ENCODE measurements at places on chromosomes 13 and 19.

- no peaks in the 10 kb centered on the region for H3K27me3 ChIP-seq
- peaks cover 44% of the 10 kb centered on the region for H3K4me1 ChIP-seq
- DNase-seq, result no peak
- no peak overlapping the region for H3K4me3 ChIP-seq
- H3K36me3 ChIP-seq, result no peaks in the 10 kb centered on the region
Measured at GRCh38 chr19:13094106-13094504, 8.6 kb downstream of the LYL1 start.

GRCh38 chr19:45508861-45509691, 1.8 kb downstream of the VASP start:
- peak; percentile 77 for DNase-seq
- H3K27ac ChIP-seq, result peak overlapping the region; percentile 83
- H3K4me3 ChIP-seq, result peak overlapping the region; percentile 93
- peaks cover 10% of the 10 kb centered on the region for H3K4me1 ChIP-seq

DNA sequence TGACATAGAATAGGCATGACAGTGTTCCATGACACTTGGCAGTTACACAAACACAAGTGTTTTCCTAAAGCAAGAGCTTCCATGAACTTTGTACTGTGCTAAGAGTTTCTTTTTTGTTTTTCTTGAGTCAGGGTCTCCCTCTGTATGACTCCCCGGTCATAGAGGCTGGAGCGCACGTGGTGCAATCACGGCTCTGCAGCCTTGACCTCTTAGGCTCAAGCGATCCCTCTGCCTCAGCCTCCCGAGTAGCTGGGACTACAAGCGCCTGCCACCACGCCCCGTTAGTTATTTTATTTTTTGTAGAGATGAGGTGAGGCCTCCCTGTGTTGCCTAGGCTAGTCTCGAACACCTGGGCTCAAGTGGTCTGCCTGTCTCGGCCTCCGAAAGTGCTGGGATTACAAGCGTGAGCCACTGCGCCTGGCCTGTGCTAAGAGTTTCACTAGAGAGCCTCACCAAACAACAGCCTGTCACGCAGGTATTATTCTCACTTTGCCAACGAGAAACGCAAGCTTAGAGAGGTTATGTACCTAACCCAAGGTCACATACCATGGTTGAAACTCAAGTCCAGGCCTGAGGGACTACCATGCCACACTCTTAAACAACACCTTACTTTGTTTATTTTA, 355.9 kb downstream of the KLF12 start:
- H3K27me3 ChIP-seq, result no peaks in the 10 kb centered on the region
- H3K4me1 ChIP-seq, result peaks cover 23% of the 10 kb centered on the region
- no peak overlapping the region for H3K4me3 ChIP-seq
- DNase-seq, result no peak
- H3K36me3 ChIP-seq, result no peaks in the 10 kb centered on the region

DNA sequence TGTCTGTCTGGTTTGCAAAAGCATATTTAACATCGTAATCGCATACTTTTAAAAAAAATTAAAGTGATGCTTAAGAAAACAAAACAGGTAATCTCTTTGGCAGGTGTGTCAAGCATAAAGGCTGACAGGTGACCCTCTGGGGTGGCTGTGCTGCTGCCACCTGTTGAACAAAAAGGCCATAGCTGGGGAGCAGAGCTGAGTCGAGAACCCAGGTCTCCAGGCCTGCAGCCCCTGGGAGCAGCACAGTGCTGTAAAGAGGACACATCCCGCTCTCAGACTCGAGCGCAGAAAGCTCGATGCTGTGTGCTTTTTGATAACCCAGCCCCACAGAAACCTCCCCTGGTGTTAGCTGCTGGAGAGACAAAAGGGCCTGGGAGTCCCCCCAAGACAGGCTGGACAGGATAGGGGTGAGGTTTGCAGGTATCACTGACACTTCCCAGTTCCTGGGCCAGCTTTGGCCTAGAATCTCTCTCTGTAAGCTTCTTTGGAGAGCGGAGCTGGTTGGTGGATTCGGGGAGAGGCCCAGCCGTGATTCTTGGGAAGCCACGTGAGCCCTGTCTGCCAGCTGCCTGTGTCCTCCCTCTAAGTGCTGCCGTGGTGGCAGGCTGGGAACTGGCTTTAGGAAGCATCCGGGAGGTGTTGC, 66.9 kb downstream of the C13orf42 start:
- no peaks in the 10 kb centered on the region for H3K36me3 ChIP-seq
- no peak for DNase-seq
- H3K27ac ChIP-seq, result no peak overlapping the region

DNA sequence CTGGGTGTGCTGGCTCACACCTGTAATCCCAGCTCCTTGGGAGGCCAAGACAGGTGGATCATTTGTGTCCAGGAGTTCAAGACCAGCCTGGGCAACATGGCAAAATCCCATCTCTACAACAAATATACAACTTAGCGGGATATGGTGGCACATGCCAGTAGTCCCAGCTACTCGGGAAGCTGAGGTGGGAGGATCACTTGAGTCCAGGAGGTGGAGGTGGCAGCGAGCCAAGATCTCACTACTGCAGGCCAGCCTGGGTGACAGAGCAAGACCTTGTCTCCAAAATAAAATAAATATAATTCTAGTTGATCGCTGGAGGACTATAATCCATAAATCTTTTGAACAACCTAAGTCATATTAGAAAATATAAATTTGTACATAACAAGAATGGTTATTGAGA, 1061.5 kb upstream of the PCDH9 start:
- no peaks in the 10 kb centered on the region for H3K36me3 ChIP-seq
- DNase-seq, result no peak
- H3K27me3 ChIP-seq, result no peaks in the 10 kb centered on the region
- no peak overlapping the region for H3K4me3 ChIP-seq

DNA sequence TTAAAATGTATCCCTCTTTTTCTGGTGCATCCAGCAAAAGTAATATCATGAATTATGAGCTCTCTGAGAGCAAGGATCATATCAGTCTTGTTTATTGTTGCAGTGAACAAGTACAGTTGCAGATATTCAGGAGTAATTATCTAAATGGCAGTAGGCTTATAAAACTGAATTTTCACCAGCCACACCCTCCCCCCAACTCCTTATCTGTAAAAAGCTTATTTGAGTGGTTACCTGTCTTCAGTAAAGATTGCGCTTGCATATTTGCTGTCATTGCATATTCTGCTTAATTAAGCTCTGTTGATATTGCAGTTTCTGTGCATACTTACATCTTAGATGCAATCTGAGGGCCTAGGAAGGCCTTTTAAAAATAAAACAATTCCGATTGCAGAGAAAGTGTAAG, 87.3 kb downstream of the DNAJC15 start:
- H3K4me1 ChIP-seq, result peaks cover 5% of the 10 kb centered on the region
- DNase-seq, result no peak
- no peak overlapping the region for H3K27ac ChIP-seq

DNA sequence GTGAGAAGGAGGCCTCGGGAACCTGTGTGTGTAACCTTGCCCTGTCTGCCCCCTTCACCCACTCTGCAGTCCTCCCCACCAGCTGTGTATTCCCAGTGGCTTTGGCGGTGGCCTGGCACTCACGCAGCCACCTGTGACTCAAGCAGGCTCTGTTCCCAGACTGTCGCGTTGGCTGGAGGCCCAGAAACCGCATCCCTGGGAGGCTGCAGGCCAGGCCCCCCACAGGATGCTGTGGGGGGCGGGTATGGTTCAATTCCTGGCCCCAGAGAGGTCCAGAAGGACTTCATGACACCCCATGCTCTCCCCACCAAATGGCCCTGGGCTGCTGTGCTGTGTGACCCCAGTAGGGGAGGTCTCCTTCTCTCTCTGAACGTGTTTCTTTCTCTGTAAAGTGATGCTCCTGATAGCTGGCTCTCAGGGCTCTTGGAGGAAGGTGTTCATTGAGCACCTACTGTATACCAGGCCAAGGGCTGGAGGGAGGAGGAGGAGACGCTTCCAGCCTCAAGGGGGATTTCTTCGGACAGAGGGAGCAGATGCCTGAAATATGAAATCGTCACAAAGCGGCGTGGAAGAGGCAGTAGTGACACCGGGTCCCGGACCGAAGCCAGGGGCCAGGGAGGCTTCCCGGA, 1.9 kb upstream of the LINGO3 start:
- no peak overlapping the region for H3K4me3 ChIP-seq
- no peaks in the 10 kb centered on the region for H3K27me3 ChIP-seq
- DNase-seq, result no peak
- H3K4me1 ChIP-seq, result no peaks in the 10 kb centered on the region
- no peak overlapping the region for H3K27ac ChIP-seq

DNA sequence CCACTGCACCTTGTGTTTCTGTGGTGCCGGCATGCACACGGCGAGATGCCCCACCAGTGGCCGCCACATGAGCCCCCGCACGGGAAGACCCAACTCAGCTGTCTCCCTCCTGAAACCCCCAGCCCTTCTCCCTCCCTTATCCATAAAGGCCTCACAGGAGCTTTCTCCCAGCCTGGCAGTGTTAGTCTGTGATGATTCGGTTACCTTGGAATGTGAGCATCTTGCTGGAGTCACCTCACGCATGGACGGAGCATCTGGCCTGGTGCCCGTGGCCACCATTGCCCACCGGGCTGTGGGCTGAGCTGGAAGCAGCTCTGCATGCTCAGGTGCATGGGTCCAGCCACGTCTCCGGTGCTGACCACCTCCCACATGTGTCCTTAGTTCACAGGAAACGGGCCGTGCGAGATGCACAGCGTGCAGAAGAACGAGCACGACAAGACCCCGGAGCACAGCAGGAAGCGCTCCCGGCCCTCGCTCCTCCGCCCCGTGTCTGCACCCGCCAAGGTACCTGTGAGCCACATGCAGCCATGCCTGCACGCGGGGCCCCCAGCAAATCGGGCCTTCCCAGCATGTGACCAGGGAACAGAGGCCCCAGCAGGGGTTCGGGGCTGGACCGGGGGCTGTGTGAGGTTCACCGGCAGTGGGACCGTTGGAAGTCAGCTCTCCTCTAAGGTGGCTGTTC, 22.0 kb downstream of the SIN3B start:
- no peak overlapping the region for H3K4me3 ChIP-seq
- no peak for DNase-seq
- peaks cover 71% of the 10 kb centered on the region for H3K36me3 ChIP-seq
- no peaks in the 10 kb centered on the region for H3K4me1 ChIP-seq

DNA sequence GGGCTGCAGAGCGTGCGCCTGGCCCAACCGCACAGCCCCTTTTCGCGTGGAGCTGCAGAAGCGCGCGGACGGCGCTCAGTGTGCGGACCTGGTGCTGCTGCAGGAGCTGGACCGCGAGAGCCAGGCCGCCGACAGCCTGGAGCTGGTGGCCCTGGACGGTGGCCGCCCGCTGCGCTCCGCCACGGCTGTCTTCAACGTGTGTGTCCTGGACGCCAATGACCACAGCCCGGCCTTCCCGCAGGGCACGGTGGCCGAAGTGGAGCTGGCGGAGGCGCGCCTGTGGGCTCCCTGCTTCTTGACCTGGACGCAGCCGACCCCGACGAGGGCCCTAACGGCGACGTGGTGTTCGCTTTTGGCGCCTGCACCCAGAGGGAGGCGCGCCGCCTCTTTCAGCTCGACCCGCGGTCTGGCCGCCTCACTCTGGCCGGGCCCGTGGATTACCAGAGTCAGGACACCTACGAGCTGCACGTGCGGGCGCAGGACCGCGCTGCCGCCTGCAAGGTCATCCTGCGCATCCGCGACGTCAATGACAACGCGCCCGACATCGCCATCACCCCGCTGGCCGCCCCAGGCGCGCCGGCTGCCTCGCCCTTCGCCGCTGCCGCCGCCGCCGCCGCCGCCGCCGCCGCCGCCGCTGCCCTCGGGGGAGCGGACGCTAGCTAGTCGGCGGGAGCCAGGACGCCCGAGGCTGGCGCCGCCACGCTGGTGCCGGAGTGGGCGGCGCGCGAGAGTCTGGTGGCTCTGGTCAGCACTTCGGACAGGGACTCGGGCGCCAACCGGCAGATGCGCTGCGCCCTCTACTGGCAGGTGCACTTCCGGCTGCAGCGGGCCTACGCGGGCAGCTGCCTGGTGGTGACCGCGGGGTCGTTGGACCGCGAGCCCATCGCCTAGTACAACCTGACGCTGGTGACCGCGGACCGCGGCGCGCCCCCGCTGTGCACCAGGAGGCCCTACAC, 172.2 kb downstream of the OLFM4 start:
- H3K36me3 ChIP-seq, result no peaks in the 10 kb centered on the region
- H3K4me3 ChIP-seq, result no peak overlapping the region
- H3K27ac ChIP-seq, result no peak overlapping the region
- no peaks in the 10 kb centered on the region for H3K27me3 ChIP-seq

DNA sequence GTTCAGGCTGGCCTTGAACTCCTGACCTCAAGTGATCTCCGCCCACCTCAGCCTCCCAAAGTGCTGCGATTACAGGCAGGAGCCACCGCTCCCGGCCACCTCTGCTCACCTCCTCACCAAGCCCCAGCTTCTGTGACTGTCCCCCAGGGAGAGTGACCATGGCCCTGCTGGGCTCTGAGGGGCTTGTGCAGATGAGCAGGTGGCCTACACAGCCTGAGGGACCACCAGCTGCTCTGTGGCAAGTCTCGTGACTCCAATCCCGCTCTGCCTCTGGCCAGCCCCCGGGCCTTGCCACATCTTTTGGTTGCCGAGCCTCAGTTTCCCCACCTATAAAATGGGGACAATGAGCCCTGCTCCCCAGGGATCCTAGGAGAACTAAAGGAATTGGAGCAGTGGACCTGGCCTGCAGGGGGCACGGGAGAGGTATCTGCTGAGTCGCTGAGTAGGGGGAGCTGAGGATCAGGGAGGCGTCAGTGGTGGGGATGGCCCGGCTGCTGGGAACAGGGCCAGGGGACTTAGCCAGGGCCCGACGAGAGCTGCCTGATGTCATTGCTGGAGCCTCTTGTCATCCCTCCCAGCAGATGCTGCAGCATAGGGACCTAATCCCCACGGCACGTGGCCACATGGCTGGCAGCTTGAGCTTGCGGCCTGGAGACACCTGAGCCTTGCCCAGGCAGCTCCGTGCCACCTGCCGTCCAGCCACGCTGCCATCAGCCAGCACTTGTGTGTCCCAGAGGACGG, 74.7 kb downstream of the GADD45B start:
- DNase-seq, result no peak
- H3K4me1 ChIP-seq, result peaks cover 7% of the 10 kb centered on the region
- H3K27ac ChIP-seq, result peak overlapping the region; percentile 65

GRCh38 chr13:44011036-44011435, 131.3 kb downstream of the LACC1 start:
- H3K27me3 ChIP-seq, result no peaks in the 10 kb centered on the region
- H3K36me3 ChIP-seq, result no peaks in the 10 kb centered on the region
- H3K4me3 ChIP-seq, result no peak overlapping the region
- H3K27ac ChIP-seq, result no peak overlapping the region
